ENCODE measurements at places on chromosomes 2 and 18. TPM values are rescaled to one million over a fixed set of nuclear protein-coding genes. Genes with fewer than 3 reads are reported as not detected.
A peak's percentile ranks its signal among the peaks of the same experiment; 100 is the strongest.

GRCh38 chr2:25335204-25335603 is 6.5 kb downstream of the DNMT3A start:
- no peak for DNase-seq
- peaks cover 62% of the 10 kb centered on the region for H3K4me1 ChIP-seq
- peak overlapping the region; percentile 85 for H3K27ac ChIP-seq

GRCh38 chr18:26777351-26778053 is 88.0 kb downstream of the AQP4 start:
- H3K27ac ChIP-seq: no peak overlapping the region
- no peaks in the 10 kb centered on the region for H3K36me3 ChIP-seq
- no peak for DNase-seq

DNA sequence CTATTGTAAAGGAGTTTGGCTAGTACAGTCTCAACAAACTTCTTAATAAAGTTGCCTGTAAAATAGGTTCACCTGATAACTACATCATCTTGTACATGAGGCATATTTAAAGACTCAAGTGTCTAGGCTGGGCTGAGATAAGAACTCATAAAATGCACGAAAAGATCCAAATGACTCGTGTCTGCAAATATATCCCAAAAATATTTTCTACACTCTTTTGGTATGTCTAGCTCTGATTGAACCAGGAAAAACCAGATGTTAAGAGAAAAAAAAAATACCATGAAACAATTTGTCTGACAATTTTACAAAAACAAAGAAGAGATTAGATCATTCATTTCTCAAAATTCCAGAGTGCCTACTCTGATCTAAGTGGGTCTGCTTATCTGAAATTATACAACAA is 166.9 kb upstream of the OSR1 start:
- H3K36me3 ChIP-seq: no peaks in the 10 kb centered on the region
- no peak for DNase-seq
- H3K4me1 ChIP-seq: no peaks in the 10 kb centered on the region

GRCh38 chr2:218259099-218259961 is 1.5 kb upstream of the GPBAR1 start:
- DNase-seq: no peak
- H3K4me1 ChIP-seq: peaks cover 19% of the 10 kb centered on the region
- no peaks in the 10 kb centered on the region for H3K27me3 ChIP-seq
- no peaks in the 10 kb centered on the region for H3K36me3 ChIP-seq
- peak overlapping the region; percentile 65 for H3K4me3 ChIP-seq
- peak overlapping the region; percentile 89 for H3K27ac ChIP-seq

DNA sequence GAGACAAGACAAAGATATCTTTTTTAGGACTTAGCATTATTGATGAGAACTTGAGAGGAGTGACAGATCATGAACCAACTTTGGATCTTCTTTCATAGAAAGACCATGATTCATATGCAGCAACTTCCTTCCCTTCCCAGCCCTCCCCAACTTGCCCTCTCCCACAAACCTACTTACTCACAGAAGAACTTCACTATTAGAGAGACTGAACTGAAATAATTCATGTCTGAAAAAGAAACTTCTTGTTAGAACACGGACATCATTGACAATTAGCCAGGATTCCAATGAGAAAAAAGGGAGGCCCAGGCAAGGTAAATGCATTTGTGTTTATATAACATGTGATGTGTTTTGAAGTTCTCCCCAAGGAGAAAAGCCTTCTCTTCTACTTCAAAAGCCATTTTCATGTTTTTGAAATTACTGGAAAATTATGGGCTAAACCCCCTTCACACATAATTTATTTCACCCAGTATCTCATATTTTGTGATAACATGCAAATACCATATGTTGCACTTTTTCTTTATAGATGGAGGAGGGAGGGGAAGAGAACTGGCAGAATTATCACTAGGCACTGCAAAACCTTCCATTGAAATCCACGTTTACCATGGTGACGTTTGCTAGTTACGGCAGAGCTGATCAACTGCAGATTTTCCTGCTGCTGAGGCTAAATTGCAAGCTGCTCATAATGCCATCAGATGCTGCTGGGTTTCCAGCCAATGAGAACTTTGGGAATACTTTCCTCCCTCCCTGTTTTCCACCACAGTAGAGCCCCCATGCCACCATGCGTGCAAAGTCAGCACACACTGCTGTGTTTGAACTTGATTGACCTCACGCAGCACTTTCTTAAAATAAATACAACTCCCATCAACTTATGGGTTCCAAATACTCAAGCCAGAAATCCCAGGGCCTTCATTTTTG is 294.7 kb downstream of the MEIS1 start:
- no peaks in the 10 kb centered on the region for H3K27me3 ChIP-seq
- H3K36me3 ChIP-seq: no peaks in the 10 kb centered on the region
- H3K4me1 ChIP-seq: no peaks in the 10 kb centered on the region
- no peak overlapping the region for H3K27ac ChIP-seq
- H3K4me3 ChIP-seq: no peak overlapping the region
- DNase-seq: no peak

Gene ZNF396
- 0.26 TPM for total RNA-seq

Gene POTEC
- total RNA-seq: not detected

Measured in T-helper 17 cell (primary cell).